Neural crest cell (in vitro differentiated cells): ENCODE measurements at places on chromosomes 1 and 21. TPM values are rescaled to one million over a fixed set of nuclear protein-coding genes. Genes with fewer than 3 reads are reported as not detected.

- no peak for DNase-seq
Observed at GRCh38 chr1:3369446-3370076, 84.9 kb upstream of the ARHGEF16 start.

GRCh38 chr1:230143534-230143933 is 76.5 kb downstream of the GALNT2 start:
- DNase-seq: no peak

DNA sequence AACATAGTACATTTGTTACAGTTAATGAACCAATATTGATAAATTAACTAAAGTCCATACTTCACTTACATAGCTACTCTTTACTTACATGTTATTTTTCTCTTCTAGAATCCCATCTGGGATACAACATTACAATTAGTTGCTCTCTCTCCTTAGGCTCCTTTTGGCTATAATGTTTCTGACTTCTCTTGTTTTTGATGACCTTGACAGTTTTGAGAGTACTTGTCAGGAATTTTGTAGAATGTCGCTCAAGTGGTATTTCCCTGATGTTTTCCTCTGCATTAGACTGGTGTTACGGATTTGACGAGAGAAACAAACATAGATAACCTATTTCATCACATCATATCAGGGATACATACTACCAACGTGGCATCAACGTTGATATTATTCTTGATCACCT is 925.4 kb upstream of the TMPRSS15 start:
- DNase-seq: no peak

DNA sequence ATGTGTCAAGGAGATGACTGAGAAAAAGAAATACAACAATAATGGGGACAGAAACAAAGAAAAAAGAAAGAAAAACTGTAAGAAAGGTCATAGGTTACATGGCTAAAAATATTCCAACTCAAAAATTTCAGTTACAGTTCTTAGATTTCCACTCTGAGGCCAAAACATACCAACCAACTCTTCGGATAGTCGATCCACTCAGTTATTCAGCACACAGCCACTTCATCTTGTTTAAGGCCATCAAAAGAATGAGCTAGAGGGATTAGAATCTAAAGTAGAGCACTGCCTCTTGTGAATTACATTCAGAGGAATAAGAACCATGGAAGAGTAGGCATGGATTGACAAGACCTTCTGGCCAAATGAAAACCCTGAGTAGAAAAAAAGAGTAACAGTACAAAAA is 277.0 kb downstream of the MRPL39 start:
- no peak for DNase-seq

DNA sequence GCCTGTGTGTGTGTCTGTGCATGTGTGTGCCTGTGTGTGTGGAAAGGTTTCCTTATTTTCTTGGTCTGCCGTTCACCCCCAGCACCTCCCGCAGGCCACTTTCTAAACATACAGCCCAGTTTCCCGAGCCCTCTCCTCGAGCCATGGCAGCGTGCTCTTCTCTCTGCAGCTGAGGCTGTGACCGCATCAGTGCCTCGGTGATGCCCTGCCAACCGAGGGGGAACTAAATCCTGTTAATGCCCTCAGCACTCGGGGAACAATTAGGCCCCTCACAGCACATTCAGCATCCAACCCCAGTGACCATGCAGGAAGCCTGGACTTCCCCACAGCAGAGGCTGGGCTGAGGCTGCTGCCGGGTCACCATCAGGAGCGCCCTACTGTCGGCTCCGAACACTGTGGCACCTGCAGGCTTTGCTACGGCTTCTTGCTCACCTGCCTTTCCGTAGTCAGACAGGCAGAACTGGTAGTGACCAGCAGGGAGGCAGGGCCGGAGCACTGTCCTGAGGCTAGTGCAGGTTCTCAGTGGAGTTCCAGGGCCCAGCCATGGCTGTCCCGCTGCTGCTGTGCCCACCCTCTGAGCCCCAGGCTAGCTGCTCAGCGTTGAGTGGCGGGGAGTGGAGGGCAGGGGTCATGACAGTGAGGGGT is 8.1 kb downstream of the GPR137B start:
- no peak for DNase-seq

CD1E gene
- not detected in 2 replicates for total RNA-seq

TCEA3 gene
- 1.2 and 1.5 TPM in 2 replicates for total RNA-seq

DENND1B gene
- total RNA-seq: 6.5 and 8.3 TPM in 2 replicates

C1orf116 gene
- total RNA-seq: 0.30 and 0.37 TPM in 2 replicates

GPR37L1 gene
- 0.05 TPM in 1 of 2 replicates, not detected in the other for total RNA-seq
